NCI-H748 treated with DMSO at 0.1 percent for 48 hours (cell line): ENCODE measurements at places on chromosomes 1 and 21.

GRCh38 chr1:15485636-15486035 is 9.7 kb downstream of the CELA2B start:
- no peak for DNase-seq

GRCh38 chr1:104630567-104631149 is 881.0 kb downstream of the AMY1C start:
- DNase-seq = no peak

DNA sequence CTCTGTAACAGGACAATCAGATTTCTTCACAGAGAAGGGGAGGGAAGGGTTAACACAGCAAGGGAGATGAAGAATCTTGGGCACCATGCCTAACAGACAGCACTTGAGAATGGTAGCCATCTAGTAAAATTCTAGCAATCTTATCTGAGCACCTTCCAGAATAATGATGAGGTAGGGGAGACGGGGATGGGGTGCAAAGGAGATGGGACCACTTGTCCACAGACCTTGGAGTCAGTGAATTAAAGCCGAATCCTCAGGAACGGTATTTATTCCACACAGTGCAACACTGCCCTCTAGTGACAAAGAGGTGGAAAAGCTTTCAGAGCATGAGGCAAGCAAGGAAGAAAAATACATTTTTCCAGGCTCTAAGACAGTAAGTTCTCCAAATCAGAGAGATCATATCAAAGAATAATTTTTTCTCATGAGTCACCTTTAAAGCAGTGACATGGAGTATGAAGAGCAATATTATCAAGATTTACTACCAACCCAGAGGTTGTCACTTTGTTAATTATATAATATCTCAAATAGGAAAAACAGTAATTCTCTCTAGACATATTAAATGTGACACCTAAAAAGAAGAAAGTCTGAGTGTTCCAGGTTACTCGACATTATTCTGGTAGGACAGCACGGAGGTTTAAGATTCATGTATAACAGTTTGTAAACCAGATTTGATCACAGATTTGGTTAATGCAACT is 43.3 kb upstream of the LPAR3 start:
- DNase-seq = peak; percentile 53

GRCh38 chr1:205344066-205344928 is 12.4 kb downstream of the KLHDC8A start:
- peak; percentile 33 for DNase-seq

DNA sequence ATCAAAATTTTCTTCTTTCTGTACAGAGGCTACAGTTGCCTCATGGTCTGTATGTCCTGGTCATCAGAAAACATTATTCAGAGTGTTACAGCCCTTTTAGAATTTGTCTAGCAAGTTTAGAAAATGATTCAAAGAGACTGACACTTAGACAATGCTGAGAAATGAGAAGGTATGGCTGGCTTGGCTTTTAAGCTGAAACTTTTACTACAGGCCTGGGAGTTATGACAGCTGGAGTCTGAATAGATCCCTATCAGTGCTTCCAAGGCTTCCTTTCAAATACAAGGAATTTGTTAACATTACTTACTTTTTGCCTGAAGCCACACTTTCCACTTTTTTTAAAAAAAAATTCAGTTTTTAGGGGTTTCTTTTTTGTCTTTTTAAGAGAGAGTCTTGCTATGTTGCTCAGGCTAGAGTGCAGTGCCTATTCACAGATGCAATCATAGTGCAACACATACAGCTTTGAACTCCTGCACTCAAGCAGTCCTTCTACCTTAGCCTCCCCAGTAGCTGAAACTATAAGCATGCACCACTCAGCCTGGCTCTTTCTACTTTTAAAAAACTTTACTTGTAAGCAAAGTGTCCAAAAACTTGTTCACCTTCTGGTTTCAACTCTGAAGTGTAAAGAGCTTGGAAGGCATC is 10.5 kb upstream of the COP1 start:
- no peak for DNase-seq

DNA sequence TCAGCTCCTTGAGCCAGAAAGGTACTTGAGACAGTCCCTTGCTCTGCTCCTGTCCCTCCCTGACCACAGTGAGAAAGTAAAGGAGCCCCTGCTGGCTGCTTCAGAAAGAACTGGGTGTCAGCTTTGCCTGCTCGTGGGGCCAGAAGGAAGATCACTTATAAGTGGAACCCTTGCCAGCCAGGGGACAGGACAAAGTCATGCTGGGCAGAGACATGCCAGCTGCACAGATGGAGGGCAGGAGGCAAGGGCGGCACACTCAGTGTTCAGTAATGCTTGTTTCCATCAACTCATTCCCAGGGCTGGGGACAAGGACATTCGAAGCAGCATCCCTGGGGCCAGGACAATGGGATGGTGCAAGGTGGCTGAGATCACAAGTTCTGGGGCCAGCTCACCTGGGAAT is 41.8 kb downstream of the NTPCR start:
- DNase-seq = no peak

- DNase-seq = no peak
These were observed 43.7 kb downstream of the ADAMTS1 start for GRCh38 chr21:26801498-26801897.

GRCh38 chr1:205339197-205339702 is 17.5 kb downstream of the KLHDC8A start:
- no peak for DNase-seq

DNA sequence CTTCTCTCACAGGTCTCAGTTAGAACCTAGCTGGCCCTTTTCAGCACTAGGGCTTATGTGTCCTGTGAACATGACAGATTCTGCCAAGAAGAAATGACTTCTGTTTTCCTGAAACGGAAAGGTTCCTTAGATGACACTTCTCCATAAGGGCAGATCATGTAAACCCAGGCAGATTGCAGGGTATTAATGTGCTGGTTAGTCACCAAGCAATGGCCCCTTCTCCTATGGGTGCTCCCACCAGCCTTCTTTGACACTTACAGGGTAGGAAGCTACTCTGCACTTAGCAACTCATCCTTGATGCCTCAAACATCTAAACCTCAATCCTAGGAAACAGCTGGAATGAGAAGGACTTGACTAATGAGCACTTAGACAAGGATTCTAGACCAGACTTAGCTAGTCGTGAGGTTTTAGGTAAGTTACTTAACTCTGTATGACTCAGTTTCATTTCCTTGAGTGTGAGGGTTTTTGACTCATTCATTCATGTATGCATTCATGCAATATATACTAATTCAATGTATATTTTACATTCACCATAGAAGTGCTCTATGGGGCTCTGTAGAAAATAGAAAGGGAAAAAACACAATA is 74.1 kb upstream of the PLXNA2 start:
- no peak for DNase-seq

GRCh38 chr1:84995484-84996334 is 1.2 kb downstream of the MCOLN2 start:
- DNase-seq = no peak

DNA sequence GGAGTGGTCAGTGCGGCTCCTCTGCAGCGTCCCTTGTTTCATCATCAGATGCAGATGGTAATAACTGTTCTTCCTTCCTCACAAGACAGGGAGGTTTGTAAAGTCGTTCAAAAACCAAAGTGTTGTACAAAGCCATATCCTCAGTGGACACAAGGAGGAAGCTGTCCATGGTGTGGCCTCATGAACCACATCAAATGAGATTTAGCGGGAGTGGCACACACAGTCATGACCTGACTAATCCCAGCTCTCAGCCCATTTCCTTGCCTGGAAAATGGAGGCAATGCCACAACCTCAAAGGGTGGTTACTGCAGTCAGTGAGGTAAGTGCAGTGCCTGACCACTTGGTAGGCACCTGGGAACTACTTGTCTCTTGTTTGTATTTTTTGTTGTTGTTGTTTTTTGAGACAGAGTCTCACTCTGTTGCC is 13.4 kb downstream of the ENTREP3 start:
- DNase-seq = no peak
